Stimulated activated effector memory CD8-positive, alpha-beta T cell treated with anti-CD3 and anti-CD28 coated beads, Interleukin-12 subunit alpha, Interleukin-12 subunit beta, amount 100 ng/mL, for 72 hours (primary cell): ENCODE measurements at places on chromosomes 7 and 10.

DNA sequence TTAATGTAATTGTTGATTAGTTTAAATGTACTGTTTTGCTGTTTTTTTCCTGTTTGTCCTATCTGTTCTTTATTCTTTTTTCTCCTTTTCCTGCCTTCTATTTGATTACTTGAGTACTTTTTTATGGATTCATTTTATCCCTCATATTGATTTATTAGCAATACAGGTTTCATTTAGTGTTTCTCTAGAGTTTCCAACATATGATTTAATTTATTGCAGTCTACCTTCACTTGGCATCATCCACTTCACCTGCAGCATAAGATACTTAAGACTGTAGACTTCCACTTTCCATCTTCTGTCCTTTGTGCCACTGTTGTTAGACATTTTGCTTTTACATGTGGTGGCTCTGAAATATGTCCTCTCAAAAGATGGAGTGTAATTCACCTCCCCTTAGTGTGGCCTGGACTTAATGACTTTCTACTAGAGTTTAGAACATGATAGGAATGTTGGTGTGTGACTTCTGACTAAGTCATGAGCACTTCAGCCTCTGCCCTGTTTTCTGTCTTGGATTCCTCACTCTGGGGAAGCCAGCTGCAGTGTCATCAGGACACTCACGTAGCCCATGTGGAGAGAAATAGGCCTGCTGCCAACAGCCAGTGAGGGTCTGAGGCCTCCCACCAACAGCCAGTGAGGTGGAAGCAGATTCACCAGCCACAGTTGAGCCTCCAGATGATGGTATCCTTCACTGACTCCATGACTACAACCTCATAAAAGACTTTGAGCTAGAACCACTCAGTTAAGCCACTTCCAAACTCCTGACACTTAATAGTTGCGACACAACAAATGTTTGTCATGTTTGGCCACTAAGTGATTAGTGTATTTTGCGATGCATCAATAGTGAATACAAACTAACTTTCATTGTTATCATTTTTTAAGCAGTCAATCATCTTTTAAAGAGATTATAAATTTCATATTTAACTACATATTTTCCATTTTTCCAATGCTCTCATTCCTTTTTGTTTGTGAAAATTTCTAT is 643.5 kb upstream of the DPP6 start:
- DNase-seq = no peak

- no peak for DNase-seq
Measured at GRCh38 chr7:44629829-44630522, 23.5 kb downstream of the OGDH start.

- no peak for DNase-seq
Measured at GRCh38 chr10:61130366-61130765, 186.4 kb upstream of the RHOBTB1 start.

GRCh38 chr7:84484502-84485079 is 290.0 kb upstream of the SEMA3A start:
- no peak for DNase-seq

DNA sequence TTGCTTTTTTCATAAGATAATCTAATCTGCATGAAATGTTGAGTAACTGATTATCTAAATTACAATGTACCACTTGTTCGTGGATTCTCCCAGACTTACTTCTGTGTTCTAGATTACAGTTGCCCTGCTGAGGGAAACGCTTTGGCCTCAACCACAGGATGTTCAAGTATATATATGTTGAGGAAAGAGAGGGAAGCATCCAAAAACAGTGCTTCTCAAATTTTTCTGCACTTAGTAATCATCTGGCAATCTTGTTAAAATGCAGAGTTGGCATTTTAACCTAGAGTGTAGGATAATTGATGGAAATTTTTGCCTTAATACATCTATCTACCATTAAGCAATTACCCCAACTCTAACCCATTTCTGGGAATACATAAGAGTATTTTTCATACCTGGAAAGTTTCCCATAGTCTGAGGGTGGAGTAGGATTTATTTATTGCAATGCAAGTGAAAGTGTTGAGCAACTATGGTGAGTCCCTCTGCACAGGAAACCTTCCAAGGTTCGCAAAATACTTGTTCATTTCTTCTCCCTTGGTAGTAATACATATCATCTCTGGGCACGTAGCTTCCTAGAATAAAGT is 59.6 kb upstream of the C1GALT1 start:
- DNase-seq = no peak

- DNase-seq = no peak
Measured at GRCh38 chr10:118729641-118730258, 25.0 kb downstream of the CACUL1 start.

DNA sequence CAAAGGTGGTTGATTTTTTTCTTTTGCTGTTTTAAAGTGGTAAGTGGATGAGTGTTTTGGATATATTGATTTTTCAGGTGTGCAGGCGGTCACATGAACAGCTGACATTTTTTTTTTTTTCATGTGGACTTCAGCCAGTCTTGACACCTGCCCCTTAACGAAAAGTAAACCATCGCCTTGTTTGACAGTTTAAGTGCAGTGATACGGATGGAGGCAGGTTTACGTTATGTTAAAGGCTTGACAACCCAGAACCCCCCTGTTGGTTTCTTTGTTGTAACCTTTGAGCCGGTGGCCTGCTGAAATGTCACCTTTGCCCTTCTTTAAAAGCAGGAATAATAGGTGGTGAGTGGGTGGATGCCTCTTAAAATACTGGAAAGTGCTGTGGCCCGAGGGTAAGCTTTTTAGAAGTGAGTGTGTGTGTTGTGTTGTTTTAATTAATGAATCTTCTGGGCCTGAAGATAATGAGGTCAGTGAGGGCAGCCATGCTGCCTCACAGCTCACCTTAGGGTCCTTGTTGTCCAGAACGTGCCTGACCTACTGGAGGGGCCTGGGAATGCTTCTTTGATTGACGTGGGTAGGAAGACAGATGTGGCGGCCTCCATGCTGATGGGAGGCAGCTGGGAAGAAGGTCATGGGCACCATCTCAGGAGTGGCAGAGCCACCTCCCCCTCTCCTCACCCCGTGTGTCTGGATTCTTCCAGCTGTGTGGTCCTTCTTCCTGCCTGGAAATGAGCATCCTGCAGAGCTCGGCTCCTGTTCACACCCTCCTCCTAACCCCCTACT is 69.8 kb downstream of the TCF7L2 start:
- DNase-seq = no peak

DNA sequence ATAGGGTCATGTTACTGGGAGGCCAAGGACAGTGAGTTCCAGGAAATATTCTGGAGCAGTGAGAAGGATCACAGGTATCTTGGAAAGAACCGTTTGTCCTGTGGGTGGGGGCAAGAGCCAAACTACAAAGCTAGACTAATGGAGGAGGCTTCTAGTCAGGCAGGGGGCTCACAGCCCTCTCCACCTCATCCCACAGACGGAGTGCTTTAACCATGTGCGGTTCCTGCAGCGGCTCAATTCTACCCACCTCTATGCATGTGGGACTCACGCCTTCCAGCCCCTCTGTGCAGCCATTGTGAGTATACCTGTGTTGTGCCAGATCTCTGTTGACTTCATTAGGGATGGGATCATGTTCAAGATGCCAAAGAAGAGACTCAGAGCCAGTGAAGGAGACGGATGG is 8.1 kb downstream of the SEMA4G start:
- DNase-seq = no peak

GRCh38 chr10:133359554-133359971 is 1.7 kb upstream of the FUOM start:
- DNase-seq = no peak

DNA sequence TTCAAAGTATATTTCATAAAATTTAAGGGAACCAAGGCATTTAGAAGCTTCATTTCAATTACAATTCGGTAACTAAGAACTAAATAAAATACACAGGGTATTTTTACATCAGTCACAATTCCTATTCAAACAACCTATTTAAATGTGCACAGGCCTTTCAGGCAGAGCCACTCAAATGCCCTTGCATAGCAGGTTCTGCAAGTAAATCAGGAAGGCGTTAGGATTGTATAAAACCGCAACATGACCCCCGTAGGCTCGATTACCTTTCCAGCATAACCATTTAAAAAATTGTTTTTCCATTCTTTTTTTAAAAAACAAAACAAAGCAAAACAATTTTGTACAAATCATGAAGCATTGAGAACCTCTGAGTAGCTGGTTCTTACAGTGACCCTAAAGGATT is 289.9 kb upstream of the SP8 start:
- DNase-seq = no peak

DNA sequence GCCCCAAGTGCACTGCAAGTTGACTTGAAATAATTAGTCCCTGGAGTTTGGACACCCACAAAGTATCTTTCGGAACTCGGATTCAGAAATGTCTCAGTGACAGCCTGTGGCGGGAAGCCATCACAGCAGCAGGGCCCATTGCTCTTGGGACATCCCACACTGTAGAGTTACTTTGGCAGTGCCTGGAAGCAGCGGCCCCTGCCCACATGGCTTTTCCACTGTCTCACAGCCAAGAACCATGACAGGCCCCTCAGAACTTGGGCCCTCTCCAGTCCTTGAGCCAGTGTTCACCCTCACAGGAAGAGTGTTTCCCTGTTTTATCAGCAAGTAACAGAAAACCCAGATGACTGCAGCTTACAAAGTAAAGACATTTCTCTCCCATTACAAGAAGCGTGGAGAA is 477.0 kb upstream of the GALNT17 start:
- DNase-seq = no peak

GRCh38 chr10:114212153-114212552 is 26.9 kb upstream of the VWA2 start:
- no peak for DNase-seq

GRCh38 chr7:42332605-42333222 is 95.7 kb upstream of the GLI3 start:
- no peak for DNase-seq

DNA sequence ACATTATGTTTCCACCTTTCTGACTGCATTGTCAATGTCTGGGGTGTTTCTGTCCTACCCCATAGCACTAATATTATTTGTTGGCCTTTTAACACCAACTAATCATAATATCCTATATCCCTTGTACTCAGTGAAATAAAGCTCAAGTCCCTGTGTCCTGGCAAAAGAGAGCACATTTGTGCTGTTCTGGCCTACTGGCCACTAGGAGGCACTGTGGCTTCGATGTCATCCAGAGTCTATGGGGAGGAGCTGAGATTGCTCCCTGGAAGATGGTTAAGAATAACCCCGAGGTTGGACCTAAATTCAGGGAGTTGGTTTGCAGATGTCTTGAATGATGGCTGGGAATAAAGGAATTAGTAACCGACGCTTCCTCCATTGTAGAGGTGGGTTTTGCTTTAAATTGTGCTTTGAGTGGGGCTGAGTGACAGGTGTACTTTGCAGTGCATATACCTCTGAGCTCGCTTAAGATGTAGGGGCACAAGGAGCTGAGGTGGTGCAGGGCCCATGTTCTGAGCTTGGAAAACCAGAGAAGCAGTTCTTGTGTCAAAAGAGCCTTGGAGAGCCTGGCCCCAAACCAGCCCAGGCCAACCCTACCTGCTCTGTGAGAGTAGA is 191.2 kb upstream of the PRSS1 start:
- DNase-seq = peak; percentile 52

- no peak for DNase-seq
Measured at GRCh38 chr7:100413346-100413745, 15.2 kb downstream of the ZCWPW1 start.

- no peak for DNase-seq
Measured at GRCh38 chr10:32072025-32072800, 16.0 kb upstream of the KIF5B start.

DNA sequence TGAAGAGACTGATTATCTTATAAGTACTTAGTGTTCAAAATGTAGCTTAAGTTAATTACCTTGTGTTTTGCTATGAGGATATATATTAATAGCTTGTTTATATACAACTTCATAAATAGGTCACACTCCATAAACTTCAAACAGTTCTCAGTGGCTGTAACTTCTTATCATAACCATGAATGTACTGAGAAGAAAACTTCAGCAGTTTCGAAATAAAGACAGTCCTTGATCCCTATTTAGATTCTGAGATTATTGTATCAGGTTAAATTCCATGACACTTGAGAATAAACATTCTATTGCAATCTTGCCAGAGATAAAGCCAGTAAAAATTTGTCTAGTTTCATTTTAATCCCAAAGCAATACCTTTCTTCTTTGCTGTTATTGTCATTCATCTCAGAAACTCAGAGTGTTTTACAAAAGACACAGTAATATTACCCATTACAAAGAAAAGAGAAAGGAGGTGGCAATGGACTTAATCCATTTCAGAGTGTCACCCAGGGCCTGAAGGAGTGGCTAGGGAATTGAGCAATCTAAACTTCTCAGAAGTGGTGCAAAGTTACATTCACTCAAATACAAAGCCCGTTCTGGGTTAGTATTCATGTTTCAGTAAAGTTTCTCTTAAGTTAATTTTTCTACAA is 403.6 kb downstream of the SEMA3D start:
- no peak for DNase-seq

GRCh38 chr10:1579141-1579491 is 158.2 kb downstream of the ADARB2 start:
- no peak for DNase-seq

DNA sequence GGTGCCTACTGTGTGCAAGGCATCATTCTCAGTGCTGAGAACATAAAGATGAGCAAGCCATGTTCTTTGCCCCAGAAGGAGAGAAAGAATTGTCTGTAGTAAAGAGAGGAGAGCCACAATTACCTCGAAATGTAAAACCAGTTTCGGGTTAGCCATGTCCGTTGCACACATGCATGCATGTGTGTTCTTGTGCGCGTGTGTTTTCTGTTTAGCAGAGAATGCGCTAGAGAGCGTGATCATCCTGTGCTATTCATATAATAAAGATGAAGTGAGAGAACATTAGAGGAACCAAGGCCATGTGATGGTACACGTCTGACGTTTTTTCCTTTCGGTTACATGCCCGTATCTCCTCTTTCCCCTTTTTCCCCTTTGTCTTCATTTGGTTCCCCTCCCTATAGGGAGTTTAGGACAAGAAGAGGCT is 158.2 kb downstream of the CELF2 start:
- DNase-seq = no peak

- DNase-seq = no peak
Measured at GRCh38 chr7:121394709-121395140, 1.4 kb downstream of the FAM3C start.

DNA sequence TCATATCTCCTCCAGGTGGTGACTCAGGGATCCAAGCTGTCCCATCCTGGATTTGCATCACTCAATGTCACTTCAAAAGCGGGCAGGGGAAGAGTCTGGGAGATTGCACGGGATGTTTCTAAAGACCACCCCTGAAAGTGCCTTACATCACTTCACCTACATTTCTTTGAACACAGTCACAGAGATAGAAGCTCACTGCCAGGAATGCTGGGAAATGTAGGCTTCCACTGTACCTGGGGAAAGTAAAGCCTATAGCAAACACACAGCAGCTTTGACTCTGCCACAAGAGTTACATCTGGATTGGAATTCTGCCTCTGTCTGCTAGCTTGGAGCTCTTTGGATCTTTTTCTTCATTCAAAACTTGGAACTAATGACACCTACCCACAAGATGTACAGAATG is 300.9 kb downstream of the WDR11 start:
- no peak for DNase-seq

DNA sequence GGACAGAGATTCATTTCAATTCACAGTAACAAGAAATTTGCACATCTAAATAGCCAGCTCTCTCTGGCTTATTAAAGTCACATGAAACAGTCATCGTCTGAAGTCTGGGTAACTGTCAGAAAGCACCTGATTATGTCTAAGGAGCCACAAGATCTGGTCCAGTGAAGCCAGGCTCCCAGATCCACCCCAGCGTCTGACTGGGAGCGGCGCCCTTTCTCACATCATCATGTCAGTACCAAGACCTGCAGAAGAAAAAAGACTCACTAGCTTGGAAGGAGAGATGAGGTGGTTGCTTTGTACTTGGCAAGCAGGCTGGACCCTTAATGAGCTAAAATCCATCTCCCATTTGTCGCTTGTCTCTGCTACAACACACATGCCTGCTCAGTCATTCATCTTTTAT is 58.4 kb downstream of the VOPP1 start:
- no peak for DNase-seq
